ENCODE measurements at places on chromosomes 1 and 21.

GRCh38 chr1:160005070-160005469, 26.7 kb downstream of the PIGM start:
- DNase-seq = no peak

GRCh38 chr1:204613636-204614035, 71.9 kb downstream of the LRRN2 start:
- DNase-seq = no peak

GRCh38 chr1:100785470-100786052, 66.0 kb downstream of the VCAM1 start:
- DNase-seq = no peak

DNA sequence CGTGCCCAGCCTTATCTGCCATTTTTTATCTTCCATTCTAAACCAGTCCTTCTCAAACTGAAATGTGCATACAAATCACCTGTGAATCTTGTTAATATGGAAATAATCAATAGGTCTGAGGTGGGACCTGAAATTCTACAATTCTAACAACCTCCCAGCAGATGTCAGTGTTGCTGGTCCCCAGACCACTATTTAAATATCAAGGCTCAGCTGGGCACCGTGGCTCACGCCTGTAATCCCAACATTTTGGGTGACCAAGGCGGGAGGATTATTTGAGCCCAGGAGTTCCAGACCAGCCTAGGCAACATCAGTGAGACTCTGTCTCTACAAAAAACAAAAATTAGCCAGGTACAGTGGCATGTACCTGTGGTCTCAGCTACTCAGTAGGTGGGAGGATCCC, 4.1 kb downstream of the UQCRHL start:
- DNase-seq = peak; percentile 12

DNA sequence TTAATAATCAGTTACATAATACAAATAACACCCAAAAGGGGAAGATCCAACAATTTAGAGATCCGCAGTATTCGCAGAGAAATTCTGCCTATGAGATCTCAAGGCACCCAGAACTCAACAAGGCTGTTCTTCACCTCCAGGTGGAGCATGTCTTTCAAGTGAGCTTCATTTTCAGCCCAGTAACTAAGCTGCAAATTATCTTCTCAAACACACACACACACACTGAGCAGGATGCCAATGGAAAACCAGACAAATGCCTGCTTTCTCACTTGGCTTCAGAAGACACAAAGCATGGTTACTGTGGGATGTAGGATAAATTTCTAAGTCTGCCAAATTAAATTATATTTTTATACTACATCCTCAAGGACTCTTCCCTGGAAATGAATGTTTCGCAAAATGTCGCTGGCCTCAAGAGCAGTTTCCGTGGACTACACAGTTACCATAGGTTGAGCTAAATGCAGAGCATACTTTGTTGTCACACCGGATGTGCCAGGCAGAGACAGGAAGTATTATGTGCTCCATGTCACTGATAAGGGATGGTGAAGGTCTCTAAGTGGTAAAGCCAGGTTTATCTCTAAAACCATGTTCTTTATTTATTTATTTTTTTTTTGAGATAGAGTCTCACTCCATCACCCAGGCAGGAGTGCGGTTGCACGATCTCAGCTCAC, 30.3 kb downstream of the UBR4 start:
- DNase-seq = peak; percentile 48

GRCh38 chr1:46516200-46516950, 26.7 kb downstream of the DMBX1 start:
- no peak for DNase-seq

DNA sequence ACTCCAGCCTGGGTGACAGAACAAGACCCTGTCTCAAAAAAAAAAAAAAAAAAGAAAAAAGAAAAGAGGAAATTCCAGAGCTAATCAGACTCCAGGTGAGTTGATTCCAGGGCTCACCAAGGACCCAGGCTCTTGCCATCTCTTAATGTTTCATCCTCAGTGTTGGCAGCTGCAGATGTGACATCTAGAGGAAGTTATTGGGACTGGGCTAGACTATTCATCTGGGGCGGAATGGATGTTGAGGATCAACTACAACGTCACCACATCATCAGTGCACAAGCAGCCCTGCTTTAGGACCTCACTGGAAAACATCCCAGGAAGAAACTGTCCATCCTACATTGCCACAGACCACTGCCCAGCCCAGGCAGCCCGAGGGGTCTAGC, 28.6 kb upstream of the PARP1 start:
- DNase-seq = no peak

DNA sequence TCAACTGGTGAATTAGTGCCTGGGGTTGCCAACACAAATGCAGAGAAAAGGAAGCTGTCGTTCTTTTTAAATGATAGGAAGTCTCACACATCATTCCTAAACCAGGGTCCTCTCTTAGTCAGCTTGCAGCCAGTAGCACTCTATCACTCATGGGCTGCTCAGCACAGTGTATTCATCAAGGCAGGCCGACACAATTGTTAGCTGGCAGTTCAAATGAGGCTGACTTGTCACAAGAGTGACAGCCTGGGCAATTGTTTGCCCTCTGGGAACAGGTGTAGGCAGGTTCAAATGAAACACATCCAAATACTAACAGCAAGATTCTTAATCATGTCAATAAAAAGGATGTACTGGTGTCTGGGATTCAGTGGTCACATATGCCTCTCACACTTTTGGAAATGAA, 76.9 kb downstream of the ERICH3 start:
- no peak for DNase-seq

- no peak for DNase-seq
These were observed 128.4 kb downstream of the CNIH3 start for GRCh38 chr1:224744521-224744920.

DNA sequence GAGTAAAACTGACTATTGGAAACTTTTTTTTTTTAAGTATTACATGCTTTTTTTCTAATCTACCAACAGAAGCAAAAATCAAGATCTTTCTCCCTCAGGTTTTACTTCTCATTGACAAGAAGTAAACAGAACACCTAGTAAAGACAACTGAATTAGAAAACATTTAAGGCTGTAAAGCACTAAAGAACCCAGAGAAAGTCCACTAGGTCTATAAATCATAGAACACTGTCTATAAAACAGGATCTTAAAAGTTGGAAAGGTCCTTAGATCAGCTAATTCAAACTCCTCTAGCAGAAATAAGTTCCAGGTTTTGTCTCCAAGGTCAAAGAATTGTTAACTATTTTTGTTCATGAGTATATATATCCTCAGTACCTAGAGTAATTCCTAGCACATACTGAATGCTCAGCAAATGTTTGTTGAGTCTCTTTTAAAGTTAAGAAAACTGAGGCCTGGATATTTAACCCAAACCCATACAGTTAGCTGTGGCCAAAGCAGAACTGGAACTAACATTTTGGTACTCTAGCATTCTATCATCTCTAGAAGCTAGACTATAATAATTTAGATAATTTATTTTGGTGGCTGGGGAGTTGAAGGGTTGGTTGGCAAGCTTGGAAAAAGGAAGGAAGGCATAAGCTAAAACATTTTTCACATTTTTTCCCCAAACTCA, 3.0 kb downstream of the EPS15 start:
- no peak for DNase-seq

DNA sequence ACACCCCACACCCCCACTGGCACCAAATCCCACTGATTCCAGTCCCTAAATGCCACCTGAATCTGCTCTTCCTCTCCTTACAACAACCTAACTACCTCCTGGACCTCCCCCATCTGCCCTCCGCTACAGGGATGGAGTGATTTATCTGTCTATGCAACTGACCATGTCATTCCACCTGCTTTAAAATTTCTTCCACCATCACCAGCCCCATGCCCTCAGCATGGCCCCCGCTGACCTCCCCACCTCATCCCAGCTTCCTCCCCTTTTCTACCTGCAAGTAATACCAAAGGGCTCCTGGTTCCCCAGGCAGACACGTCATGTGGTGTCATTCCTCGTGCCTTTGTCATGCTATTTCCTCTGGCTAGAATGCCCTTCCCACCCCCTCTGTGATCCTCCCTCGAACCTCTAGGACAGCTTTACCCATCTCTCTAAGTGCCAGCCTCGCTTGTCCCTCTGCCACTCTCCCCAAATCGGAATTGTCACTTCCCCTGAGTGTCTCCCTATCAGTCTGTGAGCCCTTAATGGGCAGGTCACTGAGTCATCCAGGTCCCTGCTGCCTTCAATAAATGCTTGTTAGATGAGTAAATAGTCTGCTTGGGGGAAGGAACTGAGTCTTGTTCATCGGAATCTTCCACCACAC, 3.7 kb downstream of the GJB4 start:
- no peak for DNase-seq

GRCh38 chr1:25067518-25068251, 137.6 kb upstream of the RUNX3 start:
- DNase-seq = no peak

DNA sequence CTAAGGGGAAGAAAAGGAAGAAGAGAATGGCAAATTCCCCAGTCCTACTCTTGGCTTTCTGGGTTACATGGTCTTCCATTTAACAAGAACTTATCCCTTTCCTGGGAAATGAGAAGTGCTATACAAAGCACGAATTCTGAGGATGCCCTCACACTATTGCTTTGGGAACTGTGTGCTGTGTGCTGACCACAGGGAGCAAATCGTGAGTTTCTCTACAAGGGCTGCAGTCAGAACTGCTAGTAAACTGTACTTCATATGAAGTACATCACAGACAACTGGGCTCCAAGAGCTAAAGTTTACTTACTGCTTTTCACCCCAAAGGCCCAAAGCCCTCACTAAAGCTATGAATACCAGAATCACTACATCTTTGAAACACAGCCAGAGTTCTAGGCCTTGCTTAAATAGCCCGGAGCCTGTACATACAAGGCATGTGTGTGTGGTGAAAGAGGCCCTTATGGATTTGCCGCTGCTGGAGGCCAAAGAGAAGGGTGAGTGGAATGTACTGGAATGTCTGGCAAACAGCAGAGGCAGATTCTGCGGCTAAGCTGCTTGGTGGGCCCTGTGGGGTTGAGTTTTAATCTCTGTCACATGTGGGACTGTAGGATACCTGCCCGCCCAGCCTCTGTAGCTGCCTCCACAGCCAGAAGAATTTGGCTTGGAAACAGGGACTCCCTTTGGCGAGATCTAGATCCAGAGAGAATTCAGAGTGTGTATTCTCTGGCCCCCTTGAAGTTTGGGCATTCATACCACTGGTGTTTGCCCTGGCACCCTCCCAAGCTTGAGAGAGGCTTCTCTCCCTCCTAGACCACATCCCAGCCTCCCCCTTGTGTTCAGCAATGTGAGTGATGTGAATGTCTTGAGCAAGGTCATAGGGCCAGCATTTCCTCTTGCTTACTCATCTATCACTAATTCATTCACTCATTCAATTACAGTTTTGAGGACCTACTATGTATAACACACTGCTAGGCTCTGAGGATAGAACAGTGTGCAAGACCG, 21.9 kb upstream of the TRIM67 start:
- DNase-seq = no peak

- DNase-seq = no peak
These were observed 67.0 kb upstream of the DIRAS3 start for GRCh38 chr1:68117416-68117815.

DNA sequence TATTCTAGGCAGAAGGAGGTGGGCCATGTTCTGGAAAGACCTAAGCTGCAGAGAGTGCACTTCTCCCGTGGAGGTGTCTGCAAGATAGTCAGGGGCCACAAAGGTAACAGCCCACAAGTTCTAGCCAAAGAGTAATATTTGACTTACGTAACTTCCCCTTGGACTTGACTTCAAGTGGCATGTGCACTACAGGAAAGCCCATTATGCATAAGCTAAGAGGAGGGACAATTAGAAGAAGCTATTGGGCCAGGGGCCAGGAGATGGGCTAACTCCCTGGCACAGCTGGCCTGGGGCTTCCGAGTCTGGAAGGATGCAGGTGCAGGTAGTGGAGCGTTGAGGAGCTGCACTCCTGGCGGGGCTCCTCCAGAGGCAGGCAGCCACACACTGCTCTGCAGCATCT, 58.3 kb downstream of the ERG start:
- DNase-seq = no peak

- DNase-seq = no peak
These were observed 4.8 kb upstream of the C8A start for GRCh38 chr1:56849750-56850149.

DNA sequence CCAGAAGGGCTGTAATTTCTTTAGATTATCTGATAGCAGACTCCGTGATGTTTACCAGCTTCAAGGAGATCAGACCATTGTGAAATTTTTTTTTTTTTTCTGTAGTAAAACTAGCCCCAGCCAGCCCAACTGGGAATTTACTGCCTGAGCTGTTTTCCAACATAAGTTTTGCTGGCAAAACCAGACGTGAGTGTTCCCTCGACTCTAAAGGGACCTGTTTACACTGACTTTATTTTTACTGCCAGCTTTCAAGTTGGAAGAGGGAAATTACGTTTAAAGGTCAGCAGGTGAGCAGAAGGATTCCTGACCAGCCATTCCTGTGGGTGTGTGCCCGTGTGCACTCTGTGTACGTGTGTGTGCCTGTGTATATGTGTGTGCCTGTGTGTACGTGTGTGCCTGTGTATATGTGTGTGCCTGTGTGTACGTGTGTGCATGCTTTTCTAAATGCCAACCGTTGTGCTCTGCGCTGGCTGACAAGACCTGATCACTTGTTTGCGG, 374 bp downstream of the MAB21L3 start:
- no peak for DNase-seq

GRCh38 chr1:236311040-236311439, 29.3 kb upstream of the ERO1B start:
- DNase-seq = no peak

GRCh38 chr1:15272009-15272781, 25.2 kb downstream of the FHAD1 start:
- peak; percentile 63 for DNase-seq

Measured in CD8-positive, alpha-beta T cell (primary cell).